ENCODE measurements at places on chromosomes 16 and 17.

DNA sequence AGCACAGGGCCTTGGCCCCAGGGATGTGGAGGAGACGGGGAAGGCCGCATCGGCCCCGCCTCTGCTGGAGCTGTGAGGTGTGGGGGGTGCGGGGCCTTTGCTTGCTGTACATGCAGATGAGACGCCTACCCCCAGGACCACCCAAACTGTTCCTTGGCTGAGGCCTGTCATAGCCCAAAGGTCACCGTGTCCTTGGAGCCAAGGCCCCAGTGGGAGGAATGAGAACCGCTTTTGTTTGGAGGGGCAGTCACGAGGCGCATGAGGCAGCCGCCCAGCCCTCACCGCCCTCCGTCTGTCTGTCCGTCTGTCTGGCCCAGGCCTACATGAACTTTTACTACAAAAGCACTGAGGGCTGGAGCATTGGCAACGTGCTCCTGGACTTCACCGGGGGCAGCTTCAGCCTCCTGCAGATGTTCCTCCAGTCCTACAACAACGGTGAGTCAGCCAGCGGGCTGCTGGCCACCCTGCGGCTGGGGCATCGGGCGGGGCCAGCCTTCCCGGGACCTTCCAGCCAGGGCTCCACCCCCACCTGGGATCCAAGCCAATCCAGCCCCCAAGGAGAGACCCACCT, 8.8 kb downstream of the TAX1BP3 start:
- no peak for DNase-seq

DNA sequence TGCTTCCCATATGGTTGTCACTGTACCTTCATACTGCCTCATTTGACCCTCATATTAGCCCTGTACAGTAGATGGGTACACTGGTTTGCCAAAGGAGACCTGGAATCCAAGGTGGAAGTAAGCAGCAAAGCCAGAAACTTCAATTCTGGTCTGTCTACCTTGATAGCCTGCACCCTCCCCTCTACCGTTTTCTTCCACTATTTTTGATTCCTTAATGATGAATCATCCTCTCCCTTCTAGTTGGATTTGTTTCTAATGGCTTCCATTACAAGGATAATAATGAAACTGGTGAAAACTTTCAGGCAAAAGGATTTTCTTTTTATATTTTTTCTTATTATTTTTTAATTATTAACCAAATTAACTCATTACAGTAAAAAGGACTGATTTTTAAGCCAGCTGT, 17.3 kb downstream of the TAC4 start:
- no peak for DNase-seq

DNA sequence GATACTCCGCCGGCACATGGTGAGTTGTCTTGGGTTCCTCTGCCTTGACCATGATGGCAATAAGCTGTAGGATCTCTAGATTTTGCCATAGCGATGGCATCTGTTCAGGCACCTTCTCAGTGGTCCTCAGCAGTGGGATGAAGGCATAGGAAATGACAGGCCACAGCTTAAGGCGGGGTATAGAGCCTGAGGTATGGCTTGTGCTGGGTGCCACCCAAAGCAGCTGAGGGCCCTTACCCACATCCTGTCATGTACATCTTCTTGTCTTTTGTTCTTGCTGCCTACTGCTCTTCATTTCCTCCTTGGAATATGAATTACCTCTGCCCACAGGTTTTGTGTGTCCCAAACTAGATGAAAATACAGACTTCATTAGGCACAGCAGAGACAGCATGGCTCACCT, 29.5 kb downstream of the KAT7 start:
- no peak for DNase-seq

- DNase-seq, result no peak
Observed at GRCh38 chr17:70235252-70235651, 65.9 kb downstream of the KCNJ2 start.

DNA sequence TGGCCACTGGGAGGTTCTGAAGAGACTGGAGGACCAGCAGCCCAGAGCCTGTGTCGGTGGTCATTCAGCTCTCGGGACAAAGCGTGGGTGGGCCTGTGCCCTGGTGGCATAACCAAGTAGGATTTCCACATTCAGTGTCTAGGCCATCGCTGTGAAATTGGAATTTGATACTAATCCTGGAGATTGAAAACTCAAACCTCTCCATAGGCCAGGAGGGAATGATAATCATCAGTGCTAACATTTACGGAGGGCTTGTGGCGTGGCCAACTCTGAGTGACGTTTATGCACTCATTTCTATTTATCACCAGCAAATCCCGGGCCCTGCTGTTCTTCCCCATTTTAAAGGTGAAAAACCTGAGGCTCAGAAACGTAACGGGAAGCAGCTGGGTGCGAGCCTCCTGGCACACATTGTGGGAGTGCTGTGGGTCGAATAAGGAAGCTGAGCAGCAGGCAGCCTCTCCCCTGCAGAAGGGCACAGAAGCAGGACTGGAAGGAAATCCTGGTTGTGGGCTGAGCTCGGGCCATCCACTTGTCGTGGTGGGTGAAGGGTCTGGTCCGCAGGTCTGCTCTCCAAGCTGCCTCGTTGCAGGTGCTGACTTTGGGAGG, 33.1 kb downstream of the RAI1 start:
- no peak for DNase-seq

GRCh38 chr16:48810803-48811453, 200.9 kb upstream of the N4BP1 start:
- no peak for DNase-seq

DNA sequence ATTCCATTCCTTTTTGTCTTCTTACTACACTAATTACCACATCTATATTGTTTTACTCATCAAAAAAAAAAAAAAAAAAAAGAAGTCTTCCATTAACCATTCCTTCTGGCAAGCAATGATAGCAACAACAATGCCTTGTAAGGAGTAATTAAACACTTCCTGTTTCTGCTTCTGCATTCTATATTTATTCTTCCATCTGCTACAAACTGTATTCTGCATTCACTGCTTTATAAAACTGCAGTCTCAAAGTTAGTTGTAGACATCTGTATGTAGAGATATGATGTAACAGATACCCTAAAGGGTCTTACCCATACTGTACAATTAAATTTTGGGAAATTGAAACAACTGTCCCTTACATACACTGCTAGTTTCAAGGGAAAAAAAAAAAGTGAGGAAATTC, 28.7 kb upstream of the ABCA6 start:
- no peak for DNase-seq

GRCh38 chr17:18978655-18979054, 25.9 kb downstream of the FAM83G start:
- DNase-seq, result no peak

GRCh38 chr16:20884240-20884556, 16.0 kb downstream of the DCUN1D3 start:
- DNase-seq, result no peak

- DNase-seq, result no peak
Observed at GRCh38 chr17:32936894-32937500, 9.0 kb downstream of the TMEM98 start.

GRCh38 chr17:77749321-77749751, 209.2 kb upstream of the TNRC6C start:
- DNase-seq, result no peak

- DNase-seq, result no peak
Observed at GRCh38 chr16:84847564-84848355, 28.0 kb downstream of the CRISPLD2 start.

DNA sequence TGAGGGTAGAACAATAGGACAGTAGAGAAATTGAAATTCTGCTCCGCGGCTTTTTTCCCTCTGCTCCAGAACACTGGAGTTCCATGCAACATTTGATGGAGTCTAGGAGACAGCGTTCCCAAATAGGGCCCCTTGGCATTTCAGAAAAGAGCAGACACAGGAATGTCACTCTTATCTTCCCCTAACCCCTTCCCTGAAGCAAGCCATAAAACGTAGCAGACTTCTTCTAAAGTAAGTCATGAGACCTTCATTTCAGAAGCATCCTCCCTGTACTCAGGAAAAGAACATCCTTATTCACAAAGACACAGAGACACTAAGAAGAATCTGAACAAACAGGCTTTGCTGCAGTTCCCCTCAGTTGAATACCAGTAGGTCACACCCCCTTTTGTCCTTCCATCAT, 296.1 kb upstream of the SOX9 start:
- DNase-seq, result no peak

DNA sequence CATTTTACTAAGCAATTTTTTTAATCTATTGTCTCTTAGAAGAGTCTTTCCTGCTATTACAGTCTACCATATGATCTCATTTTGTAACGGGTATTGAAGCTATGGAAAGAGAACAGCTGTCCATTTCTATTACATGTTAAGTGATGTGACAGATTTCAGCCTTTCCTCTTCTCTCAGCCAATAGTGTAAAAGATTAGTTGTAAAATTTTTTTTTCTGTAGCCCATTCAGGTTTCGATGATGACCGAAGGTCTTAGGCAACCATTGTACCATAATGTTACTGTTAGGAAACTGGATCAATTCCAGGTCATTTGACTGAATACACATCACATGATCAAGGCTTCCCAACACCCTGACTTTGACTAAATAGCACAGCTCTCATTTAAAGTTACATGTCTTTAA, 147.6 kb upstream of the HLF start:
- DNase-seq, result no peak

GRCh38 chr16:57637965-57638364, 9.5 kb downstream of the ADGRG1 start:
- no peak for DNase-seq

GRCh38 chr16:71431176-71431575, 10.7 kb downstream of the TLE7 start:
- DNase-seq, result no peak

- DNase-seq, result no peak
Observed at GRCh38 chr17:8022360-8023003, 16.4 kb upstream of the ALOX15B start.

- no peak for DNase-seq
Observed at GRCh38 chr17:57559634-57560318, 185.3 kb downstream of the CCDC182 start.

DNA sequence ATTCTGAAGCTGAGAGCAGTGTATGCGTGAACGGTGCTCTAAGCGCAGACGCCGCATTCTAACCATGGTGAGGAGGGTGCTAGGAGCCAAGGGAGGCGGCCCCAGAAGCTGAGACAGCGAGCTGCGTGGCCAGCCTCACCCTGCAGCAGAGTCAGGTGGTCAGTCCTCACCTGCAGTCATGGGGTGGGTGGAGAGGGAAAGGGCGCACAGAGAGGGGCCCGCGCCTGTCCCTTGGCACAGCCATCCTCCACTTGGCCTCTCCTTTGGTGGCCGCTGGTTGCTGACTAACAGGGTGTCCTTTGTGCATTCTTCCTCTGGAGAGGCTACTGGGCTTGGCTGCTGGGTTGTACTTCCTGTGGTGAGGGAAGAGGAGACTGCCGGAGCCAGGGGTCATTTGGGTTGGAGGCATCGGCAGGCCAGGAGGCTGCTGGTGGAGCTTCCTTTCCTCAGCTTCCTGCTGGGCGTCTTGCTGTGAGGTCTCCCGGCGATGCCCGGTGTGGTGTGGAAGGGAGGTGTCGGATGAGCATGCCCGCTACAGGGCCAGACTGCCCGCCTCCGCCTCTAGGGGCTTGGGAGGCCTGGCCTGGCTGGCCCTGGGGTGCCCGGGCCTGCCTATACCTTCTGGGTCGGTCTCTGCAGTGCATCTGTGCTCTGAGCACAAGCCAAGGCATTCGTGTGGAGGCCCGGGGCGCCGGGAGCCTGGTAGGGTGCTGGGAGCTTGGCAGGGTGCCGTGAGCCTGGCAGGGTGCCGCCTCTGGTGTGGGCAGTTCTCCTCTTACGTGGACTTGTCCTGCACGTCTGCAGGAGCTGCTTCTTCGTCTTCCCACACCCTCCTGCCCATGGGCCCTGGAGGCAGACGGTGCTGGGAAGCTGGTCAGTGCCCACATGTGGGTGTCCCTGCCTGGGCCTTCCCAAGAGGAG, 17.4 kb downstream of the RNF213 start:
- no peak for DNase-seq

All from NCI-H1436 treated with DMSO at 0.1 percent for 48 hours (cell line).